ENCODE measurements at places on chromosomes 5 and 9.

GRCh38 chr9:127953768-127954505 lies 16.3 kb upstream of the DPM2 start:
- DNase-seq: no peak

DNA sequence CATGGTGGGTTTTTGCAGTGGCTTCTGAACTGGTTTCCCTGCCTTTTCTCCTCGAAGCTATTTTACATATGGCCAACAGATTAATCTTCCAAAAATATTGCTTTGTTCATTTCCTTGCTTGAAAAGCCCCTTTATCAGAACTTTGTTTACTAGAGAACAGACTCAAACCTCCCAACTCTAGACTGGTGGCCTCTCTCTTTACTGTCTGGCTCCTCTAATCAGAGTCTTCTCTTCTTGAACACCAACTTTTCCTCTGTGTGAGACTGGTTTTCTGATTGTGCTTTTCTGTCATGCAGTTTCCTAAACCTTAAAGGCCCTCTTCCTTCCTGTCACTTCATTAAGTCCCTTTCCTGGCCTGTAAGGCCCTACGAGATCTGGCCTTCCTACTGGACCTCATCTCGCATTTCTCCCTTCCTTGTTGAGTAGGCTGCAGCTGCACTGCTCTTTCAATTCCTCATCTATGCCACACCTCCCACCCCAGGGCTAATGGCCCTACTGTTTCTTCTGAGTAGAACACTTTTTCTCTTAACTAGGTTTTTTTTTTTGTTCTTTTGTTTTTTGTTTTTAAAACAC lies 5.7 kb downstream of the C9orf43 start:
- DNase-seq: no peak

DNA sequence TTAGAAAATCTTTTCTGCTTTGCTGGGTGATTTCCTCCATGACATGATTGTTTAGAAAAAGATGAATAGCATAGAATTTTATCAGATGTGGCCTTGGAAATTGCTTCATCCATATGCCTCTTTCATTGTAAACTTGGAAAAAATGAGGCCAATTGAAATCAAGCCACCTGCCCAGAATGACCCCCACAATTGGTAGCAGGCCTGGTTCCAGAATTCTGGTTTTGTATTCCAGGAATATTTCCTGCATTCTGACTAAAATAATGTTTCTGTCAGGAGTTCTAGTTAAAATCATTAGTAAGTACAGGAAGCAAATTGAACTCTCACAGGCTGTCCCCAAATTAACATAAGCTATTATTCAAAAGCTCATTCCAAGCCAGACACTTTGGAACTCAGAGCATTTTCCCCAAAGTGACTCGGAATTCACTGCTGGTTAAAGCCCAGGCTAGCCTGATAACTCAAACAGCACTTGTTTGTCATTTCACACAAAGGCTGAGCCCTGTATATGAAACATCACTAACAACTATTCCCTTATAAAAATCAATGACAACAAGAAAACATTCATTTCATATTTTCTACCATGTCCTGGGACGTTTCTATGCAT lies 75.1 kb upstream of the ADCY2 start:
- DNase-seq: no peak

DNA sequence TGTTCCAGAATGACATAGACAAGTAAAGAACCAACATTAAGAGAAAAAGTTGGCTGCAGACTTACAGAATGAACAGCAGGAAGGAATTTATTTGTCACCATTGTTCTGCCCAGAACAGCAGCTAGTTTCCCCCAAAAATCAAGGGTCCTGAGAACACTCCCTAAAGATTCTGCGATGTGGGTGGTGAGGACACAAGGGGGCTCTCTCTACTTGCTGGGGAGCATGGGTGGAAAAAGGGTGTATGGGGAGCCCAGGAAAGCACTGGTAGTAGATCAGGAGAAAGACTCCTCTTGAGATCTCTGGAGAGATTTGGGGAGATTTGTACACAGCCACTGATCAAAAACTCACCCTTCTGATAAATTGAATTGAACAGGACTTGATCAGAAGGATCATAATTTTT lies 316.5 kb downstream of the KCTD16 start:
- no peak for DNase-seq

GRCh38 chr9:125850763-125851162 lies 103.6 kb downstream of the PBX3 start:
- no peak for DNase-seq
